Foreskin fibroblast (primary cell): ENCODE measurements at places on chromosomes 13 and 19.

DNA sequence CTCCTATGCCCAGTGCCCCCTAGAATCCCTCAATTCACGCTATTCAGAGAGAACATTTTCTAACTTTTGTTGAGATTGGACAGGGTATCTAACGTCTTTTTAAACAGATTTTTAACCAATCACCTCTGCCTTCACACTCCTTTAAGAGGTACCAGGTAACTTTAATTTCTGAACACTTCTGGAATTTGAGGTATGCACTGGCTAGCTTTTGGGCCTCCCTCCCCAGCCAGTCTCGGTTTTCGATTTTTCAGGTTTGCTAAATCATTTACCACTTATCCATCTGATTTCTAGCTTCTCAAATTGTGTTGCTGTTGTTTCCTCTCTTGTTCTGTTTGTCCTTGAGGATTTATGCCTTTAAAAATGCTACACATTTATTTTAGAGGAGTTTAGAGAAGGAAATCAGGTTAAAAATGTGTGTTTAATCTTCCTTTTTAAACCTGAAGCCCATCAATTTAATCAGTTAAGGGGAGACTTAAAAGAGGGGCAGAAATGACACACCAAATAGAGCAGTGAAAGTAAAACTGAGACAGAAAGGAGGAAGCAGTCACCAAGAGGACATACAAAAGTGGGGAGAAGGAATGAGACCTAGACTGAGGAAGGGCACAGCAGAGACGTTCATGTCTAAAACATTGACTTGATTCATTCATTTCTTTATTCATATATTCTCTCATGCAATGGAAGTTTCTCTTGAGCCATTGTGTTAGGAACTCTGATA is 139.6 kb upstream of the HTR2A start:
- DNase-seq, result no peak

GRCh38 chr13:100209857-100210825 is 121.2 kb downstream of the PCCA start:
- peak; percentile 45 for DNase-seq

GRCh38 chr13:32362574-32362973 is 47.3 kb downstream of the BRCA2 start:
- no peak for DNase-seq

GRCh38 chr19:55552206-55552605 is 6.9 kb upstream of the SBK3 start:
- DNase-seq, result no peak

- peak; percentile 69 for DNase-seq
These were observed 16.0 kb upstream of the EMC10 start for GRCh38 chr19:50460161-50460765.

DNA sequence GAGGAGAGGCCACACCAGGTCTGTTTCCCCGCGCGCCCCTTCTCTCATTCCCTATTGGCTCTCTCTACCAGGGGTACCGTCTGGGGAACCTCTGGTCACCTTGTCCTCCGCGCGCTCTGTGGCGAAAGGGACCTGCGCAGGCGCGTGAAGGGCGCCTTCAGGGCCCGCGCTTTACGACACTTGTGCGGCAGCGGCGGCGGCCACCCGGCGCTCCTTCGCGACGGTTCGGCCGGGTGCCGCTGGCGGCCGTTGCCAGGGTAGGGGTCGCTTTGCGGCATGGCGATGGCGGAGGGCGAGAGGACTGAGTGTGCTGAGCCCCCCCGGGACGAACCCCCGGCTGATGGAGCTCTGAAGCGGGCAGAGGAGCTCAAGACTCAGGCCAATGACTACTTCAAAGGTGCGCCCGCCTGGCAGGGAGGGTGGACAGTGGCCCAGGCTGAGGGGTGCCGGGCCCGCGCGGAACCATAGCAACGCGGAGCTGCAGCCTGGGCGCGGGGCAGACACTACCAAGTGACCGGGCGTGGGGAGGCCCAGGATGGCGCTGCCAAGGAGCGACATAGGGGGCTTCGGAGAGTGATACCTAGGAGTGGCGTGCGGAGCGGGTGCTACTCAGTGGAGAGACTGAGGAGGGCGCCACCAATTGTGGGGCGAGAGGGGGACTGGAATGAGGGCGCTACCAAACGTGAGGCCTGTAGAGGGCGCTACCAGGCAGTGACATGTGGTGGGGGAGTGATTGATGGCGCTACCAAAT is at the start of gene PPP5C:
PPP5C (plus strand) TSS at position 267 of the 751 bp plus-strand sequence; CDS start at position 277, 10 bp downstream.
- DNase-seq, result peak; percentile 94

- peak; percentile 72 for DNase-seq
These were observed 33.0 kb downstream of the DEDD2 start for GRCh38 chr19:42184401-42184861.

GRCh38 chr13:79307433-79307861 is 98.6 kb downstream of the RBM26 start:
- DNase-seq, result no peak

GRCh38 chr19:2805261-2805900 is 14.3 kb upstream of the ZNF554 start:
- DNase-seq, result no peak

- DNase-seq, result peak; percentile 86
These were observed 1.4 kb upstream of the TSHZ3 start for GRCh38 chr19:31350693-31351055.

DNA sequence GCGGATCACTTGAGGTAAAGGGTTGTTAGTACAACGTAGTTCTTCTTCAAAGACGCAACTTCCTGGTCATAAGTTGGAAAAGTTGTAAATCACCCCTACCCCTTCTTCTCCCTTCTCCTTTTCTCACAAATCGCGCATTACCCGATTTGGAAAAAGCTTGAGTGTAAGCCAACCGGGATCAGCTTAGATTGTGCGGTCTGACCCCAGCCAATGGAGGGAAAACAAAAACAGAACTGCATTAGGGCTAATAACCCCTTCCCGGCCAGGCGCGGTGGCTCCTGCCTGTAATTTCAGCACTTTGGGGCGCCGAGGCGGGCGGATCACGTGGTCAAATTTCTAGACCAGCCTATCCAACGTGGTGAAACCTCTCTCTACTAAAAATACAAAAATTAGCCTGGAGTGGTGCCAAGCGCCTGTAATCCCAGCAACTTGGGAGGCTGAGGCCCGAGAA is 806 bp downstream of the ZNF90 start:
- DNase-seq, result peak; percentile 67

GRCh38 chr13:23794267-23795161 is 94.7 kb downstream of the MIPEP start:
- peak; percentile 67 for DNase-seq

GRCh38 chr19:33819880-33820781 is 23.5 kb downstream of the KCTD15 start:
- DNase-seq, result peak; percentile 95

DNA sequence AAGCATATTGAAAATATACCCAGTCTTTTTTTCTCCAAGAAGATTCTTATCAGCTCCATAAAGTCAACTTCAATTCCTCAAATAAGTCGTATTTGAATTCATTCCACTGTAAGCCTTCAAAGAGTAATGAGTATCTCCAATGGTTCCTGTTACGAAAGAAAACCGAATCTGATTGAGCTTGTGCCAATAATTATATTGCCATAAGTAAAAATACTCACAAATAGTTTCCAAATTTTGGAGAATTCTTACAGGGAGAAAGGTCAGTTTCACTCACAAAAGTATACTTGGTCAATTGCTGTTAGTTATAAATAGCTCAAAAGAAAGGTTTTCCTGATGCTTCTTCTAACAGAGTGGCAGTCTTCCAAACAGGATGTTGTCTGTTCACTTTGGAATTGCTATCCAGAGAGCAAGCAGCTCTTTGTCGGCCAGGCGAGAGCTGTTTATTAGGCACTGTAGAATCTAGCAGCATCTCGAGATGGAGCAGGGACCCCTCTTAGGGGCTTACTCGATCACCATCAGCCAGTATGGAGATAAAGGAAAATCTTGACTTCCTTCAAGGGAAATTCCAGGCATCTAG is 13.5 kb downstream of the ERICH4 start:
- DNase-seq, result peak; percentile 37

GRCh38 chr19:33953592-33953991 is 156.9 kb downstream of the KCTD15 start:
- no peak for DNase-seq

GRCh38 chr13:46860722-46861121 is 36.1 kb downstream of the HTR2A start:
- DNase-seq, result no peak

DNA sequence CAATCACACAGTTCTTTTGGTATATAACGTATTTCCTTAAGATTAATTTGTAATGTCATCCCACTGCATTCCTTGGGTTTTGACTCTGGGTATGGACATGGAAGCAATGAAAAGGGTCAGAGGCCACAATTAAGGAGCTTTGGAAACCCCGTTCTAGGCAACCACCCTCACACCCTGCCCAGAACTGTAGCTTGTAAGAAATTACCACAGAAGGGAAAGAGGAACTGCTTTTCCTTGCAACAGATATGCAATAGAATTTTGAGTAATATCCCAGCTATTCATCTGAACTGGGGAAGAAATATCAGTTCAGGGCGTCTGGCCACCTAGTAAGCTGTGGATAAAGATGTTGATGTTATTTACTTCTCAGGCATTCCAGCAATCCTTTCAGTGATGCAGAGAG is 985 bp upstream of the CLC start:
- no peak for DNase-seq

DNA sequence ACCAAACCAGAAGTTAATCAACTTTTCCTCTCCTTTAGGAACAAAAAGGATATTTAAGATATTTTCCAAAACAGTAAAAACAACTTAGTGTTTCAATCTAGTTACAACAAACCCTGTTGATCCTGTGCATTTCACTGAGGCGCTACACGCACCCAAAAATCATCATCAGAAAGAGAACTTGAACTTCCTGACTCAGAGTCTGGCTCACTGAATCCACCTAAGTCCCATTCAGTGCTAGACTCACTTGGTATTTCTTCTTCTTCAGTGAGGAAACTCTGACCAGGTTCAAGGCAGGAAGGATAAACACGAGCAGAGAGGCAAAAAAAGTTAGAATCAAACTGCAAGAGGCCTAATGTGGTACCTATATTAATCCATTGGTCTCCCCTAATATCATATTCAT is 2.2 kb downstream of the KBTBD6 start:
- no peak for DNase-seq

GRCh38 chr19:3507371-3508120 is 1.4 kb downstream of the FZR1 start:
- DNase-seq, result no peak

- no peak for DNase-seq
These were observed 220.9 kb downstream of the RGCC start for GRCh38 chr13:41678249-41678648.

- no peak for DNase-seq
These were observed 55.1 kb downstream of the RASA3 start for GRCh38 chr13:114077099-114077932.

- DNase-seq, result peak; percentile 83
These were observed 169.6 kb upstream of the GPR12 start for GRCh38 chr13:26929971-26930730.
